ENCODE measurements at places on chromosomes 3 and 15.

DNA sequence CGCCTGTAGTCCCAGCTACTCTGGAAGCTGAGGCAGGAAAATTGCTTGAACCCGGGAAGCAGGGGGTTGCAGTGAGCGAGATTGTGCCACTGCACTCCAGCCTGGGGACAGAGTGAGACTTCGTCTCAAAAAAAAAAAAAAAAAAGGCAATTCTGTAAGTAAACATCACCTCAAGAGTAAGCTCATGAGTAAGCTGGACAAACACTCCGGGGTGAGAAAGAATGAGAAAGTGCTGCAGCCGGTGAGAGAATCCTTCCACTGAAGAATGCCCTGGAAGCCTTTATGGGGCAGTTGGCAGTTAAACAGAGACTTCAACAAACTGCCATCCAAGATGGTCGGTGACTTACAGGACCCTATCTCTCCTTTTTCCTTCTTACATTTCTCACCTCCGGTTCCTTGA lies 47.5 kb downstream of the FEZF2 start:
- DNase-seq: no peak

GRCh38 chr3:191500892-191501291 lies 39.9 kb downstream of the PYDC2 start:
- no peak for DNase-seq

DNA sequence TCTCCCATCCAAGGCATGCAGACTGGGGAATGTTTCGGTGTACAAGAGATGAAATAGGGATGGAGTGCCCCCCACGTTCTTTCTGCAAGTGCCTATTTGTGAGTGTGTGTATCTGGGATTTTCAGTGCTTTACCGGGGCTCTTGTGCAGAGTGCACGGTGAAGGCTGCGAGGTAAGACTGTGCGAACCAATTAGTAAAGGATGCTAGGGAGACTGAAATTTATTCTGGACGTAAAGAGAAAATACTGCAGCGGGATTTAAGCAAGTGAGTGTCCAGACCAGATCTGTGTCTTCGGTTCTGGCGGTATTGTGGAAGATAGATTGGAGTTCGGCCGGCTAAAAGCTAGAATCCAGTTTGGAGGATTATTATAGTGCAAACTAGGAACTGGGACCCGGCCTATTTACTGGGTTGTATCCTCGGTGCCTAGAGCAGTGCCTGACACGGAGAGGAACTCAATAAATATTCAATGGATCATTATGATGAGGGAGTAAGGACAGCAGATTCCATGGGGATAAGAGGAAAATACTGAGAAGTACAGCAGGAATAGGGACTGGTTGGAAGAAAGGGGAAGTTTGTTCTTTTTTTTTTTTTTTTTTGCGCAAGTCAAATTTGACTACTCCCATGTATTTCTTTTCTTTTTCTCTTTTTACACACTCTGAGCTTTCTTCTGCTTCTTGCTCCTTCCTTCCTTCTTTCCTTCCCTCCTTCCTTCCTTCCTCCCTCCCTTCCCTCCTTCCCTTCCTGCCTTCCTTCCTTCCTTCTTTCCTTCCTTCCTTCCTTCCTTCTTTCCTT lies 580 bp upstream of the MAGEF1 start:
- DNase-seq: no peak

DNA sequence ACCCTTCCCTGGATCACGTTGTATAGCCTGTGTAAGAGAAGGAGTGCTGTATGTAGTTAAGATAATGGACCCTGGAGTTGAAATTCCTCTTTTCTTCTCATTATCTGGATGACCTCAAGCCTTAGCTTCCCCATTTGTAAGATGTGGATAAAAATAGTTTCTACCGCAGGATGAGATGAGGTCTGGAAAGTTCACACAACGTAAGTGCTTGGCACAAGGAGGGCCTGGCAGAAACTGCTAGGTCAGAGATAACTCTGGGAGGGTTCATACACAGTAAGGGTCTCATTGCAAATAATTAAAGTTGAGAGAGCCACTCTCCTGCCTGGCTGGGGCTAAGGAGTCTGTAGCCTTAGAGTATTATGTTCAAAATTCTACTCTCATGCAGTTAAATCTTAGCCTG lies 214.4 kb downstream of the LRTM1 start:
- no peak for DNase-seq

GRCh38 chr3:77125966-77126365 lies 86.1 kb downstream of the ROBO2 start:
- no peak for DNase-seq

DNA sequence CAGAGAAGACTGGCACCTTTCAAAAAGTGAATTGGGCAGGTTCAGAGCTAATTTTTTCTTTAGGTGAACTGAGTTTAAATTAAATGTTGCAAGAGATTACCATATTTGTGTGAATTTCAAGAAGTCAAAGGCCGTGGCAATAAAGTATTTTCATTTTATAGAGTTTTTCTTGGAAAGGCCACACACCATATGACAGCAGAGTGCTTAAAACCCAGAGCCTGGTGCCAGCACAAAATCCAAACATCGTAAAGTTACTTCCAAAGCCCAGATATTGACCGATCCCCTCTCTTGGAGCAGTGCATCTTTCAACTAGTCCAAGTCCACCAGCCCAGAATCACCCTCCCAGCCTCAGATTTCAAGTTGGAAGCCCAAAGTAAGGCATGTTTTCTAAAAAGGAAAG lies 164.5 kb downstream of the VGLL4 start:
- peak; percentile 68 for DNase-seq

DNA sequence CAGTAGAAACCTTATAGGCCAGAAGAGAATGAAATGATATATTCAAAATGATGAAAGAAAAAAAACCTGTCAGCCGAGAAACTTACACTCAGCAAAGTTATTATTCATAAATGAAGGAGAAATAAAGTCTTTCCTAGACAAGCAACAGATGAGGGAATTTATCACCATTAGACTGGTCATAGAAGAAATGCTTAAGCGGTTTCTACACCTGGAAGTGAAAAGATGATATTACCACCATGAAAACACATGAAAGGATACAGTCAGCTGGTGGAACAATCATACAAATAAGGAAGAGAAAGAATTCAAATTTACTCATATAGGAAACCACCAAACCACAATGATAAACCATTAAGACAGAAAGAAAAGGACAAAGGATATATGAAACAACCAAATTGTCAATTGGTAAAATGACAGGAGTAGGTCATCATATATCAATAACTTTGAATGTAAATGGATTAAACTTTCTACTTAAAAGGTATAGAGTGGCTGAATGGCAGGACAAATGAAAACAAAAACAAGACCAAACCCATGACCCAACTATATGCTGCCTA lies 29.9 kb upstream of the PRR23C start:
- DNase-seq: no peak

DNA sequence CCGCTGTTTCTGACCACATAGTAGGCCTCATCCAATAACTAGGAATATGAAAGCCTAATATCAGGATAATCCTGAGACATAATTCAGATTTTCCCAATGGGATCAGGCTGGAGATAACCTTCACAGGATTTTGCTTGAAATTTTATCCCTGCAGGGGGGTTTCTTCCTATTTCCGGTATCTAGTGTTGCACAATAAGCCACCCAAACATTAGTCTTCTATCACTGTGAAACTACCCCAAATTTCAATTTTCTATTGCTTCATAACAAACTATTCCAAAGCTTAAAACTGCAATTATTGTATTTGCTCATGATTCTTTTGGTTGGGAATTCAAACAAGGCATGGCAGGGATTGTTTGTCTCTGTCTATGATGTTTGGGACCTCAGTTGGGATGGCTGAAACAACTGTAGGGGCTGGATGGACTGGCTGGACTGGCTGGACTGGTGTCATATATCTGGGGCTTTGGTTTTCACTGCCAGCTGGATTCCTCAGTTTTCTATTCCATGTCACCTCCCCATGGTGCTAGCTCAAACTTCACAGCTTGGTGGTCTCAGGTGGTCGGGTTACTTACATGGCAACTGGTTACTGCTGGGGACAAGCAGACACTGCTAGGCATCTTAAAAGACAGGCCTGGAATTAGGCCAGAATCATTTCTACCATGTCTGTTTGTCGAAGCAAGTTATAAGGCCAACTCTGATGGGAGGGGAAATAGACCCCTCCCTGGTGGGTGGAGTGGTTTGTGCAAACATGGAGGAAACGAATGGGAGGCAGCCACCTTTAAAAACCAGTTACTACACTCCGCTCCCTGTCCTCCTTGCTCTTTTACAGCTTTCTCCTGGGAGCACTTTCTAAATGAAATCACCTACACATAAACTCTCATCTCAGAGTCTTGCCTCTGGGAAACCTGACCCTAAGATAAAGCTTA lies 88.2 kb upstream of the STT3B start:
- DNase-seq: no peak

DNA sequence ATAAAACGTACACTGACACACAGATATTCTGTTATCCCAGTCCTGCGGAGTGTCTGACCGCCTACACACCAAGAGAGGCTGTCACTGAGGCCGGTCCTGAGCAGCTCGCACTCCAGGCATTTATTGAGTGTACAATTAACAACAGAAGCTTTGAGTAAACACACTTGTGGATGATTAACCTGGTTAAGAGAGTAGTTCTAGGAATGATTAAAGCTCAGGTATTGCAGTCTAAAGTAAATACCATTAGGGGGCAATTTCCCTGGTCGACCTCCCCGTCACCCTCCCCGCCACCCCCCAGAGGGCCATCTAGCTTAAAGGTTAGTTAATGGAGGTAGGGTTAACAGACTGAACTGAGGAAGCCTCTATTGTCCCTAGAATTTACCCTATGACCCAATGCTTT lies 1278.5 kb downstream of the NSUN3 start:
- no peak for DNase-seq

GRCh38 chr15:80105193-80105592 lies 45.7 kb downstream of the ZFAND6 start:
- DNase-seq: no peak

- DNase-seq: no peak
Observed at GRCh38 chr15:42772901-42773300, 36.0 kb upstream of the CDAN1 start.

GRCh38 chr3:178718995-178719635 lies 182.9 kb downstream of the KCNMB2 start:
- no peak for DNase-seq

GRCh38 chr3:160174621-160175020 lies 50.6 kb upstream of the C3orf80 start:
- no peak for DNase-seq

DNA sequence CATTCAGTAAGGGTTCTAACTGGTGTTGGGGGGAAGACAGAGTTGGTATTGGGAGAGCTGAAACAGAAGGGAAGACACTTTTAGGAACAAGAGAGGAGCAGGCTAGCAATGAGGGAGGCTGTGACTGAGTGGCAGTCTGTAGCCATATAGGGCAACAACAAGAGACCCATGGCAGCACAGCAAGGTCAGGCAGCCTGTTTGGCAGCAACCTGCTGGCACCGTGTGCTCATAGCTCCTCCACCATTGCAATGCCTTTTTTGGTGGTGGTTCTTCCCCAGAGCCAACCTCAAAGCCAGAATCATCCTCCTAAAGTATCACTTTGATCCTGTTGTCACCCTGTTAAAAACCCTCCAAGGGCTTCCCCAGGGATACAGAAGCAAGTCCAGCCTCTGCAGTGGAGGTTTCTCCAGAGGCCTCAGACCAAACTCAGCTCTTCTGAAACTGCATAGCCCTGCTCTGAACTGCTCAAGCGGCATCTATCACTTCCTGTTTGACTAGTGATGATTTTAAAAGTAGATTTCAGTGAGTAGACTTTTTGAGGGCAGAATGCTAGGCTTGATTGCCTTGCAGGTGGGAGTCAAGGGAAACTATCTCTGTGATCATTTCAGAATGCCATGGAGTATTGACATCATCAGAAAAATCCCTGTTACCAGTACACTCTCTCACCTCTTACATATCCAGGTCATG lies 176.9 kb downstream of the STAC start:
- DNase-seq: no peak

DNA sequence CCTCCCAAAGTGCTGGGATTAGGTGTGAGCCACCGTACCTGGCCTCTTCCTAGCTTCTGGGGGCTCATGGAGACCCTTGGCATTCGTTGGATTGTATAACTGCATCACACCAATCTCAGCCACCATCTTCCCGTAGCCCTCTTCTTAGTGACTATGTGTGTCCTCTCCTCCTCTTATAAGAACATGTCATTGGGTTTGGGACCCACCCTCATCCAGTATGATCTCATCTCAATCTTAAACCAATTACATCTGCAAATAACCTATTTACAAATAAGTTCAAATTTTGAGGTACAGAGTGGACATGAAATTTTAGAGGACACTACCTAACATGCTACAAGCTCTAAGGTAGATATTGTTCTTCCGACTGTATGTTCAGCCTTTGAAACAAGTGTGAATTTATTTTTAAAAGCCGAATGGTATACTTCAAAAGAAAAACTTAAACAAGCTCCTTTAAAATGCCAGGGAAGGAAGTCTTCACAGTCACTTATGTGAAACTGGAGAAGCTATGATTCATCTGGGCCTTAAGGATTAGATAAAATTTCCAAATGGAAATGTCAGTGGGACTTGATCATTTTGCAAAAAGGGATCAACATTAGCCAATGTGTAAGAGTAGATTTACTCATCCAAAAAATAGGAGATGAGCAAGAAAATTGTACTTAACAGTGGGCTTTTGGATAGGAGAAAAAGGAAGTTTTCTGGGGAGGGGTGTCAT lies 225.7 kb downstream of the MEX3B start:
- DNase-seq: no peak

- no peak for DNase-seq
Observed at GRCh38 chr3:23993556-23994243, 48.6 kb downstream of the NR1D2 start.

- DNase-seq: no peak
Observed at GRCh38 chr3:172003146-172003545, 36.2 kb upstream of the FNDC3B start.

DNA sequence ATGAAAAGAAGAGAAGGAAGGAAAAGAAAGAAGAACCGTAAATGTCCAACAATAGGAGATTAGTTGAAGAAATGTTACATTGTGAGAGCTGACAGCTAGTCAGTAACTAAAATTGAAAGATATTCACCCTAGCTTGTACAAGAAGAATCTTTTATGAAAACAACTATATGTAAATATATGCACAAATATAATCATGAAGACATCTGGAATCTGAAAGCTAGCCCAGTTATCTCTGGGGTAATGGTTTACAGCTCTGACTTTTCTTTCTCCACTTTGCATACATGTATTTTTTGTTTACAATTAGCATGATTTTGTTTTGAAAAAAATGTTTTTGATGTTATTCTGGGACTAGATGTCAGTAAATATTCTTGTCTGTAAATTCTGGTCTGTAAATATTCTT lies 37.1 kb upstream of the ADAMTSL3 start:
- DNase-seq: no peak

DNA sequence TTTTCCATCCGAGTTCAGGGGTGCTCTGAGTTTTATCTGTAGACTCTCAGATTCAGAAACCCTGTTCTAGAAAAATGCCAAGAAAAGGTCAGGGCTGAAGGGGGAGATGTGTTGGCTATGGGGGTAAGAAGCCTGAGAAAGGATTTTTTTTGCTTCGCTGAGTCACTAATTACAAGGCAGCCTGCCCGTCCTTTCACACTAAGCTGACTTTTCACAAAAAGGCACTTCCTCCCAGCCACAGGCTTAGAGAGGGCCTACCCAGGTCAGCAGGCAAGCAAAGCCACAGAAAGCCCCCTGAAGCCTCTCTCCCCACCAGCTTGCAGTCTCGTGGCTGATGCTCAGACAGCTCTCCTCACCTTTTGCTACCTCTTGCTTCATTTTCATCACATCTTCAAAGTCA lies 192.6 kb upstream of the PRICKLE2 start:
- no peak for DNase-seq
